ENCODE measurements at places on chromosomes 2 and 18.

DNA sequence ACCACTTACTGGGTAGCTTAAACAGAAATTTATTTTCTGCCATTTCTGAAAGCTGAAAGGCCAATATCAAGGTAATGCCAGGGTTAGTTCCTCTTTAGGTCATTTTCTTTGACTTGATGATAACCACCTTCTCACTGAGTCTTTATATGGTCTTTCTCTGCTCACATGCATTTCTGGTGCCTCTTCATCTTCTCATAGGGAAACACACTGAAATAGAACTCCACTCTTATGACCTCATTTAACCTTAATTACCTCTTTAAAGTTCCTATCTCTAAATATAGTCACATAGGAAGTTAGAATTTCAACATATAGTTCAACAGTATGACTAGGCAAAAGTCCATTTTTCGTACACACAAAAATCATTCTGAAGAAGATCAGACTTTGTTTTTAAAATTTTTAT lies 616.8 kb upstream of the VRK2 start:
- no peaks in the 10 kb centered on the region for H3K27me3 ChIP-seq
- no peak overlapping the region for H3K27ac ChIP-seq
- no peak for DNase-seq
- H3K4me1 ChIP-seq, result no peaks in the 10 kb centered on the region
- no peaks in the 10 kb centered on the region for H3K36me3 ChIP-seq

DNA sequence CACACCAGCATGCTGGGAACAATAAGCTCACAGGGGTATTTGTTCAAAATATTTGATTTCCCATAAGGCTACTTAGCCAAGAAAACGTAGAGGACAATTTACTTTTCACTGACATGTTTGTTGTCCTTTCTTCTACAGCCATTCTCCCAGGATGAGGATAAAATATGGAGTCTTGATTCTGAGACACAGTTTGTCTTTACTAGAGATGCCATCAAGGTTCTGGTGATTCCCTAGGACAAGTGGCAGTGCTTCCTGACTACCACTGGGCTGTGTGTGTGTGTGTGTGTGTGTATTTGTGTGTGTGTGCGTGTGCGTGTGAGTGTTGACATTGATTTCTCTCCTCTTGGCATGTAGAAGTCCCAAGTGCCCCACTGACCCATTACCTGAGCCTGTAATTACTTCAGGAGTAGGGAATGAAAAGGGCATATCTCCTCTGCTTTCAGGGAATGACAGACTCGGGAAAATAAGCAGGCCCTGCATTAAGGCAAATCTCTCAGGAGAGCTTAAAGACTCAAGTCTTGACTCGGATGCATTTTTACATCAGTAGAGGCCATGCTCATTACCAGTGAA lies 761.6 kb downstream of the DCC start:
- H3K27me3 ChIP-seq, result no peaks in the 10 kb centered on the region
- no peaks in the 10 kb centered on the region for H3K4me1 ChIP-seq
- peaks cover 7% of the 10 kb centered on the region for H3K36me3 ChIP-seq
- peak overlapping the region; percentile 57 for H3K27ac ChIP-seq

DNA sequence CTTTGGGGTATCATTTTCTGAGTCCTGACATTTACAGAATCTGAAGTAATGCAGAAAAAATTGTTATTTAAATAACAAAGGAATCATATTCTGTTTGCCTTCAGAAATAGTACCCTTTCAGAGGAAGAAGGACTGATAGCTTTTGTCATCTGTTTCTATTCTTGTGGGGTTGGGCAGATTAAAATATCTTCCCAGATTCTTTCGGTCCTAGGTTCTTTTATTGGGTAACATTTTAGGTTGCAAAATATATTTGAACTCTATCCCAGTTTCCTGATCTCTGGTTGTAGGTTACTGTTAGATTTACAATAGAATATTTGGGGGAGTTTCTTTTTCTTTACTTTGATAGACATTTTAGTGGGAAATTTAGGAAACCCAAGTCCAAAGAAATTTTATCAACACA lies 550.5 kb downstream of the SPAG16 start:
- H3K4me3 ChIP-seq, result no peak overlapping the region
- H3K27me3 ChIP-seq, result no peaks in the 10 kb centered on the region
- DNase-seq, result no peak
- H3K4me1 ChIP-seq, result no peaks in the 10 kb centered on the region

DNA sequence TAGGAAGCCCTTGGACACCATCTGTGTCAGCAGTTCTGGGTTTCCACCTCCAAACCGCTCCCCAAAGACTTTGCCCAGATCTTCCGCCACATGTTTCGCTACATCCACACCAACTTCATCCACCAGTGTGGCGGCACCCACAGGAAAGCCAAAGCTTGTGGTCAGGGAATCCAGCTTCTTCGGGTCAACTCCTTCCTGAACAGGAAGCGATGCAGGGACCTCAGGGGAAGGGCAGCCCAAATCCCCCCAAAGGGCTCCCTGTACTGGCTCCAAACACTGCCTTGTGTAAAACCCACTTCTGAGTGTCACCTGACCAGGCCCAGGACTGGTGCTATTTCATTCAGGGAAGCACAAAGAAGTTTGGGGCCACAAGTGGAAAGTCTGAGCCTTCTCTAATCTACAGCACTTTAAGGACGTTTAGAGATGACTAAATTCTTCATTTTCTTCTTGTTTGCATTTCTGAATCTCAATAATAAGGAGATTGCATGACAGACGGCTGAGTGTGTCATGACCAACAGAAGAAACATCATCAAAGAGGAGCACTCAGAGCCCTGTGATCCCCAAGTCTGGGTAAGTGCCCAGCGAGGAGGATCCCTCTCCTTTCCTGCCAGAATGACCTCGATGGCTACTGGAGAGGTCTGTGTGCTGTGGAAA lies 20.8 kb downstream of the GAREM2 start:
- no peak for DNase-seq
- H3K36me3 ChIP-seq, result peaks cover 77% of the 10 kb centered on the region
- peaks cover 5% of the 10 kb centered on the region for H3K27me3 ChIP-seq
- peaks cover 22% of the 10 kb centered on the region for H3K4me1 ChIP-seq

DNA sequence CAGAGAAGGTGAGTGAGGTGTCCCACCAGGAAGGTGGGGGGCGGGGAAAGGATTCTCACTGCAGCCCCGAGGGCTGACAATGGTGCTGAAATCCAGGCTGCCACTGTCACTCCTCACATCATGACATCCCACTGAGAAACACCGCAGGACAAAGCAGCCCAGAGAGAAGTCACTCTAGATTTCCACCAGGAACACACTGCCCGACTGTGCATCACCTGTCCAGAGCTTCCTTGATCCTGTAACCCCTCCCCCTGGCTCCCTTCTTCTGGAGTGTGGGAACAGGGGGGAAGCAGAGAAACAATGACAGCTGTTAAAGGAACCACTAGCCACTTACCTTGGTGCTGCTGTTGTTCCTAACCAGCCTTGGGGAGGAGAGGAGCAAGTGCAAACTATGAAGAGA lies 69.9 kb downstream of the MRO start:
- H3K27me3 ChIP-seq, result no peaks in the 10 kb centered on the region
- H3K27ac ChIP-seq, result peak overlapping the region; percentile 46
- no peaks in the 10 kb centered on the region for H3K36me3 ChIP-seq
- H3K4me1 ChIP-seq, result peaks cover 67% of the 10 kb centered on the region

GRCh38 chr2:70607121-70607561 lies 53.5 kb upstream of the TGFA start:
- H3K36me3 ChIP-seq, result no peaks in the 10 kb centered on the region
- H3K27me3 ChIP-seq, result peaks cover 35% of the 10 kb centered on the region
- no peak overlapping the region for H3K4me3 ChIP-seq
- DNase-seq, result no peak
- H3K27ac ChIP-seq, result no peak overlapping the region

GRCh38 chr2:185507719-185508118 lies 230.9 kb upstream of the FSIP2 start:
- no peak for DNase-seq
- no peaks in the 10 kb centered on the region for H3K27me3 ChIP-seq
- peak overlapping the region; percentile 36 for H3K27ac ChIP-seq
- no peaks in the 10 kb centered on the region for H3K4me1 ChIP-seq

DNA sequence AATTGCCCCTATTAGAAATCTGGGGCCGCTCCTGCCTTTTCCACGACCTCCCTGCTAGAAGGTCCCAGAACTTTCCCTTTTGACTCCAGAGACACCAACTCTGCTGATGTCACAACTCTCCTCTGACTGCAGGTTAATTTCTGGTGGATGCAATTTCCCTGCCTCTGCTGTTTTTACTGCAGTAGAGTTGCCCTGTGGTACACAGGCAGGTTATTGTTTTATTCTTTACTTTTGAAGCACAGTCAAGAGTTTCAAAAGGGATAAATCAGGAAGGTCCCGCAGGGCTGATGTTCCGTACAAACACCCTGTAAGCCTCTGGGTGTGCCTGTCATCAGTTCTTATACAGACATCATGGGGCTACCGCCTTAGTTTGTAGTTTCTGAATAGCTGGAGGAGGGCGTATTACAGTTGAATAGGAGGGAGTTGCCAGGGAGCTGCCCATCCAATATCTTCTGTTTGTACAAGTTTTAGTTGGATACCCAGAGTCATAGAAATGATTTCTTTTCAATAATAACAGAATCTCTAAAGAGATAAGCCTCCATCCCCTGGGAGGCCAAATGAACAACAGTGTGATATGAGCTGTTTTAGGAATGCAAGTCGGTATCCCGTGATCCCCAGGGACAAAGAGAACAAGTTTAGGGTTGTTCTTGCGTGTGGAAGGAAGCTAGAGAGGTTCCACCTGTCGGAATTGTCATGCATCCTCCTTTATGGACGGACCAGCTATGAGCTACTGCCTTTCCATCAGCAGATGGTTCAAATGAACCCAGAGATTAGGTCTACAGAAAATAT lies 108.4 kb upstream of the COPS8 start:
- H3K36me3 ChIP-seq, result peaks cover under 1% of the 10 kb centered on the region
- H3K27ac ChIP-seq, result no peak overlapping the region
- peaks cover 6% of the 10 kb centered on the region for H3K27me3 ChIP-seq

DNA sequence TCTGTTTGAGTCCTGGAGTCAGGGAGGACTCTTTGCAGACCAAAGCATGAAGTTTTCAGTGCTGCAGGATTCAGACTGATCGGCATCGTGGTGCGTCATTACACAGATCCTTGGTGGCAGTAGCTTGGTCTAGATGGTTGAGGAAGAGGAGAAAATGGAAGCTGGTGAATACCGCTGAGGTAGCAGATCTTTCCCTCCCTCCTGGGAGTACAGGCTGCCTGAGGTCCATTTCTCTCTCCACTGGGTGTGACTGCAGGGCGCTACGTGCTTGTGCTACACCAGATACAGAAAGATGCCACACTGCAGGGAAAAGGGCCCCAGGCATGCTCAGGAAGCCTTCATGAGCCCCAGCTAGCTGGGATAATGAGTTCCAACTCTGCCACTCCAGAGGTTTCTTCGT lies 3.3 kb upstream of the CNDP1 start:
- no peak for DNase-seq
- peaks cover 4% of the 10 kb centered on the region for H3K4me1 ChIP-seq

DNA sequence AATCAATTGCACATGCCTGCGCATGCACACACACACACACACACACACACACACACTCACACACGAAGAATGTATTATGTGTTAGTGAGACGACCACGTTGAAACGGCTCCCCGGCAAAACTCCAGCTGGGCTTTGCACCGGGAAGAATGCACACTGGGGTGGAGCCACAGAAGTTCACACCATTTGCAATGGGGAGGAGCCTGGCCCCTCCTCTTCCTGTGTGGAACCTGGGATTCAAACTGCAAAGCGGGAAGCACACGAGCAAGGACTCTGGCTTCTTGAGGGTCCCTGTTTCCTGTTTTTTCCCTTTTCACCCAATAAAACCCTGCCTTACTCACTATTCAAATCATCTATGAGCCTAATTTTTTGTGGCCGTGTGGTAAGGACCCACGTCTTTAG lies 304.0 kb upstream of the TMEFF2 start:
- H3K4me3 ChIP-seq, result no peak overlapping the region
- H3K27me3 ChIP-seq, result no peaks in the 10 kb centered on the region
- H3K36me3 ChIP-seq, result no peaks in the 10 kb centered on the region
- H3K4me1 ChIP-seq, result no peaks in the 10 kb centered on the region
- DNase-seq, result peak; percentile 2

DNA sequence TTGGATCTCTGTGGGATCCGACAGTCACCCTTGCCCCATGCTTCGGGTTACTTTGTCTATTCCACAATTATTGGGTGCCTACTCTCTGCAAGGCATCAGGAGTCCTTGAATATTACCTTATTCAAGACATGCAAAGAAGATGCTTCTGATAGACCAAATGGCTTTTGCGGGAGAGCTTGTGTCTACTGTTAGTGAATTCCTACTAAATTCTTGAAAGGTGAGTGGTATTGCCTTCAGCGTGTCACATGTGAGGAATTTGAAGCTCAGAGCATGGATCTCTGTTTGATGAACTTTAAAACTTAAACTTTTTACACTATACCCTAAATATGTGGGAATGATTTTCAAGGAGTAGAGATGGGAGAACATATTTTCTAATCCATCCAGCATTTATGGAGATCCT lies 184.4 kb downstream of the LTBP1 start:
- H3K27me3 ChIP-seq, result peaks cover 3% of the 10 kb centered on the region
- peaks cover 13% of the 10 kb centered on the region for H3K36me3 ChIP-seq
- peaks cover 40% of the 10 kb centered on the region for H3K4me1 ChIP-seq
- no peak overlapping the region for H3K4me3 ChIP-seq

DNA sequence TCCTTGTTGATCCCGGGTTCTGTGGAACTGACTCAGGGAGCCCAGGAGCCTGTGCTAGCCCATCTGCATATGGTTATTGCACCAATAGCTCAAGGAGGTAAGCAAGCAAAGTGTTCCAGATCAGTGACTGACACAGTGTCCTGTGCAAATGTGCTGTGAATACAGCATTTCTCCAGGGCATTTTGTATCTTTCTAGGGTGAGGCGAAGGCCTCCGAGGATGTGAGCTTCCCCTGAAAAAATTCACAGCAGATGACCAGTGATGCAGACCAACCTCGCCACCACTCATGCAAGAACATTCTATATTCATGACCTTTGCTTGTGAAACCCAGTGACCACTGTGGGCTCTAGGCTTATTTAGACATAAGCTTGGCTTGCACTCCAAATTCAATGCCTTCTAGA lies 15.2 kb upstream of the NT5DC4 start:
- no peak overlapping the region for H3K27ac ChIP-seq
- H3K4me3 ChIP-seq, result no peak overlapping the region
- no peak for DNase-seq
- H3K36me3 ChIP-seq, result no peaks in the 10 kb centered on the region
- no peaks in the 10 kb centered on the region for H3K4me1 ChIP-seq

DNA sequence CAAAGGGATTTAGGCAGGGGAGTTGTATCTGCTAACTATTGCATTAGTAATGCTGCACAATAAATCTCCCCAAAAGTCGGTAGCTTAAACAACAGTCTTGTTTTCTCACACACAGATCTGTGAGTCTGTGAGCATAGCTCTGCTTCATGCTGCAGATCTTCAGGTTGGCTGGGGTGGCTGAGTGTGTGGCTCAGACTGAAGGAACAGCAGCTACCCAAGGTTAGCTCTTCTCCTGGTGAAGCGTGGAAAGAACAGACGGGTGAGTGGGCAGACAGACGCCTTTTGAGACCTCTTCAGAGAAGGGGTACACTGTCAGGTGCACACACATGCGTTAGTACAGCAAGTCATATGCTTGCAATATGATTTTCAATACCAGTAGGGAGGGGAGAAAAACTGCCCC lies 3.9 kb upstream of the CCDC85A start:
- H3K27ac ChIP-seq, result no peak overlapping the region
- no peak overlapping the region for H3K4me3 ChIP-seq
- H3K4me1 ChIP-seq, result peaks cover 24% of the 10 kb centered on the region
- DNase-seq, result no peak

All from nephron progenitor cell (in vitro differentiated cells).